ENCODE measurements at places on chromosomes 3 and 15. TPM values are rescaled to one million over a fixed set of nuclear protein-coding genes. Genes with fewer than 3 reads are reported as not detected.

- no peak for DNase-seq
These were observed 41.2 kb downstream of the KLF15 start for GRCh38 chr3:126316031-126316461.

The GPR27 gene
- polyA plus RNA-seq, result 7.2 TPM

DNA sequence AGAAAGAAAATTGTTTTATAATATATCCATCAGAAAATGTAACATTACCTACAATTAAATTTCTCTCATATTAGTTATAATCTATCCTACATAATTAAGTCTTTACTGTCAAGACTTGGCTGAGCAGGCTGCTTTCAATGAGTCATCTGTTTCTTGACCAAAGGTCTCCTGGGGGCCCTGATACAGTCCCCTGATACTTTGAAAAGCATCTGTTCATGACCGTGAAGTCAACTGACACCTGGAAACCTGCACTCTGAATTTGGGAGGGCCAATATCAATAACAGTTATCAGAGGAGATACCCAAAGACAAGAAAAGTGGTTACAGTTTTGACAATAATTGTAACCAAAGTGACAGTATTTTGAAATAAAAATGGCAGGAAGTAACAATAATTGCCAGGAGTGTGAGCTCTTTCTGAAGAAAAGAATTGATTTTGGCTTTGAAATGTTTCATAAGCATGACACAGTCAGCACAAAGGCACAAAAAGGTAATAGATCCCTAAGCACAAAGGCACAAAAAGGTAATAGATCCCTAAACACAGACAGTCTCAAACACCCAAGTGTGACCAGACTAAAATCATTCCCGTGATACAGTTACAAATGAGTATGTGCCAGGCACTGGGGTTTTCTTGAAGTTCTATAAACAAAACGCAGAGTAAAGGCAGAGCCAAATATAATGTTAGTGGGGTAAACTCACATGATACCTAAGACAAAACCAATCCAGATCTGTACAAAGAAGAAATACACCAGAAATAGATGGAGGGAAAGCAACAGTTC lies 260.7 kb downstream of the PLOD2 start:
- no peak for DNase-seq

- no peak for DNase-seq
These were observed 12.5 kb upstream of the ISL2 start for GRCh38 chr15:76324066-76324465.

GRCh38 chr3:51929420-51930003 lies 12.2 kb downstream of the RRP9 start:
- DNase-seq, result no peak

GRCh38 chr3:61631108-61631769 lies 69.9 kb downstream of the PTPRG start:
- no peak for DNase-seq

The RETNLB gene
- not detected for polyA plus RNA-seq

GRCh38 chr3:187706971-187707370 lies 4.6 kb upstream of the RTP2 start:
- no peak for DNase-seq

GRCh38 chr3:108669208-108669607 lies 79.7 kb downstream of the DZIP3 start:
- DNase-seq, result no peak

- no peak for DNase-seq
These were observed 1.1 kb upstream of the KPNA4 start for GRCh38 chr3:160566499-160566898.

The EAF2 gene
- polyA plus RNA-seq, result 7.4 TPM

DNA sequence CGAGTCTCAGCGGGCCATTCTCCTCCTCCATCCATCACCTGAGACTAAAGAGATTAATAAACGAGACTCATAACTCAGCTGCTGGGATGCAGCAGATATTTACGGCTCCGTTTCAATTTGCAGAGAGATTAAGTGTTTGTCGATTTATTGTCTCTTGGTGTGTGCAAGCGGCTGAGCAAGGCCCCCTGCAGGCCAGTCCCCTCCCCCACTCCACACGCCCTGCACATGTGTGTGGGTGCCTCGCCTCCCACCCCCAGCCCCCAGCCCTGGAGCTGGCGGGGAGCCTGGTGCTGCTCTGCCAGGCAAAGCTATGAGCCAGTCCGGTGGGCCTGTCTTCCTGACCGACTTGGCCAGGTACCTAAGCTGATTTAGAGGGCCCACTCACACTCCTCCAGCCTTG lies 63.0 kb downstream of the CYP11A1 start:
- DNase-seq, result no peak

GRCh38 chr3:189537135-189537534 lies 94.1 kb upstream of the TP63 start:
- DNase-seq, result no peak

GRCh38 chr3:17157713-17158112 lies 273.0 kb downstream of the PLCL2 start:
- no peak for DNase-seq

DNA sequence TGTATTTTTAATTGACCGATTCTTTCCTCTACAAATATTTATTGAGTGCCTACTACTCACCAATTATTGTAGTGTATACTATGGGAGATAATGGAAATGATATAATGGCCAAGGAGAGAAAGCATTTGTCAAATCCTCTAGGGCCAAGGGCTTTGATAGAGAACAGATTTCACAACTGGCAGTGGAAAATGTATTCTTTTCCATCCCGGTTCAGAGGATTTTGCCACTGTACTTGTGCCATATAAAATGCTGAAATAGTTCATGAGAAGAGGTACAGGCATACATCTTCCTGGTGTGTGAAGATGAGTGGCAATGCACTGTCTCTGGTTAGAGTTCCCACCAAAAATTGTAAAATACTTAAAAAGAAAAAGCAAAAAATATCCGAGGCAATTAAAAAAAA lies 451.6 kb upstream of the TPRG1 start:
- DNase-seq, result no peak

DNA sequence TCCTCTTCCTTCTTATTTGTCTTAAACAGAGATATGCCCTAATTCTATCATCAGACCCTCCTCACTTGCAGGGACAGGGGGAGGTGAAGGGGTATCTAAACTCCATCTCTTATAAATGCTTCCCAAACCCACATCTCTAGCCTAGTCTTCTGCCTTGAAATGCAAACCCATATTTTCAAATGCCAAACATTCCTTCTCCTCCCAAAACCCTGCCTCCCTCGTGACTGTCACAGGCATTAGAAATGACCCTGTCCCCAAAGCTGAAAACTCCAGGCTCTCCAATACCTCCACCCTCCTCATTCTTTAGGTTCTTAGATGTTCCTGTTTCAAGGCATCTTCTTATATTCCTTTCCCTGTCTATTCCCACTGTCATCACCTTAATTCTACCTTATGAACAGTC lies 191.0 kb downstream of the ERC2 start:
- DNase-seq, result no peak

GRCh38 chr15:69018951-69019350 lies 4.5 kb downstream of the NOX5 start:
- no peak for DNase-seq

The ITIH4 gene
- polyA plus RNA-seq, result 9.8 TPM

The MLF1 gene
- 64.8 TPM for polyA plus RNA-seq

GRCh38 chr15:25176991-25177954 lies 222.5 kb downstream of the SNRPN start:
- DNase-seq, result no peak

GRCh38 chr15:81023483-81024264 lies 23.0 kb downstream of the TLNRD1 start:
- no peak for DNase-seq

The TMEM207 gene
- 0.42 TPM for polyA plus RNA-seq

The FANCD2 gene
- polyA plus RNA-seq, result 18.4 TPM

DNA sequence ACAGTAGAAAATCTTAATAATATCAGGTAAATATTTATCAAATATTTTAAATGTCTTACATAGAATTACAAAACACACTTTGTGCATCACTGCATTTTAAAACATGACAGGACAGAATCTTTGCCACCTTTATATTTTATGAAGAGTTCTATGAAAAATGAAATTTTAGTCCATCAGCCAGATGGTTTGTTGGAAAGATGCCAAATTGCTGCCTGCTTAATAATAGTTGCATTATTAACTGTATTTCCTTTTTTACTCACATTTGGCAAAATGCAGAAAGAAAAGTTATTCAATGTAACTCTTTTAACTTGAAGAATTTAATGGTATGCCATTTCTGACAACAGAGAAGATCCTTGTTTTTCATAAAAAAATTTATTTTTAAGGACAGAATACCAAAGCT lies 1271.6 kb downstream of the NSUN3 start:
- DNase-seq, result no peak

- DNase-seq, result no peak
These were observed 42.9 kb upstream of the GRAMD1C start for GRCh38 chr3:113795693-113796092.

The SAMMSON gene
- polyA plus RNA-seq, result 0.17 TPM

The LXN gene
- 27.5 TPM for polyA plus RNA-seq

The RPL22L1 gene
- 90.3 TPM for polyA plus RNA-seq
